Vagina (tissue), 2 donors: ENCODE measurements at places on chromosomes 12 and 14.
A peak's percentile ranks its signal among the peaks of the same experiment; 100 is the strongest.

DNA sequence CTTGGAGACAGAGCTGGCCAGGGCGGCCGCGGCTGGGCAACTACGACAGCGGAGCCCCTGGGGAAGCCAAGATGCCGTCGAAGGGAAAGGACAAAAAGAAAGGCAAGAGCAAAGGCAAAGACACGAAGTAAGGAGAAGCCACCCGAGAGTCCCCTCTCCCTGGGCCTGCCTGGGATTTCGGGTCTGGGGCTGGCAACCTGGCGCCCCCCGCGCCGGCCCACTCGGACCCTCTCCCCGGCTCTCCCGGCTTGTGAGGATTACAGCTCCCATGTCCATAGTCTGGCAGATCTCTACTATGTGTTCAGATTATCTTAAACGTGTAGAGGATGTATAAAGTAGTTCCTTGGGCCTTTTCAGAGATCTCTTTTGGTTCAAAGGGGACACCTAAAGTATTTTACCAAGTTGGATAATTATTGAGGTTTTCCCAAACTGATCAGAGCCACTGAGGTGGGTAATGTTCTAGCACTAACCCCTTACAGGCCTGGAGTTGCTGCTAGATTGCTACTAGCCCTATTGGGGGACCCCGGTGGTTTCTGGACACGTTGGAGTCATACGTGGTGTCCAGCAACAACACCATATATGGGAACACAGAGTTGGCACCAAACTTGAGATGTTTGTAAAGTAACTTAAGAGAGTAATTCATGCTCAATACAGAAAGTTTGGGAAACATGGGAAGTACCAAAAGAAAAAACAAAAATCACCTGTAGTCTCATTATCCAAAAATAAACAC lies 424 bp downstream of the BBOF1 start:
- peak; percentile 89 for DNase-seq

GRCh38 chr12:56683-57346 lies 9.8 kb upstream of the IQSEC3 start:
- DNase-seq, result no peak

DNA sequence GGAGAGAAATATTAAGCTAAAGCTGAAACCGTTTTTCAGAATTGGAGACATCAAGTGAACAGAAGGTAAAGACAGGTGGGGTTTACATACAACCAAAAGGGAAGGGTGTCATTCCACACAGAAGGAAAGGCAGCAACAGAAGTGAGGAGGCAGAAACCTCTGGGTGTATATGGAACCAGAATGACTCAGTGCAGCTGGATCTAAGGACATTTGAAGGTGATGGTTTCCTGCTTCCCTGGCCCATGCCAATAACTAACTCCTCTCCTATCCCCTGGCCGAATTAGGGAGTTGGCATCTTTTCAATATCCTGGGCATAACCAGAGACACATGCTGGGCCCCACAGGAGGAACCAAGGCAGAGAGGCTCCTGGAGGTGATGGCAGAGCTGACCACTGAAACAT lies 8.4 kb downstream of the NCKAP5L start:
- no peak for DNase-seq

DNA sequence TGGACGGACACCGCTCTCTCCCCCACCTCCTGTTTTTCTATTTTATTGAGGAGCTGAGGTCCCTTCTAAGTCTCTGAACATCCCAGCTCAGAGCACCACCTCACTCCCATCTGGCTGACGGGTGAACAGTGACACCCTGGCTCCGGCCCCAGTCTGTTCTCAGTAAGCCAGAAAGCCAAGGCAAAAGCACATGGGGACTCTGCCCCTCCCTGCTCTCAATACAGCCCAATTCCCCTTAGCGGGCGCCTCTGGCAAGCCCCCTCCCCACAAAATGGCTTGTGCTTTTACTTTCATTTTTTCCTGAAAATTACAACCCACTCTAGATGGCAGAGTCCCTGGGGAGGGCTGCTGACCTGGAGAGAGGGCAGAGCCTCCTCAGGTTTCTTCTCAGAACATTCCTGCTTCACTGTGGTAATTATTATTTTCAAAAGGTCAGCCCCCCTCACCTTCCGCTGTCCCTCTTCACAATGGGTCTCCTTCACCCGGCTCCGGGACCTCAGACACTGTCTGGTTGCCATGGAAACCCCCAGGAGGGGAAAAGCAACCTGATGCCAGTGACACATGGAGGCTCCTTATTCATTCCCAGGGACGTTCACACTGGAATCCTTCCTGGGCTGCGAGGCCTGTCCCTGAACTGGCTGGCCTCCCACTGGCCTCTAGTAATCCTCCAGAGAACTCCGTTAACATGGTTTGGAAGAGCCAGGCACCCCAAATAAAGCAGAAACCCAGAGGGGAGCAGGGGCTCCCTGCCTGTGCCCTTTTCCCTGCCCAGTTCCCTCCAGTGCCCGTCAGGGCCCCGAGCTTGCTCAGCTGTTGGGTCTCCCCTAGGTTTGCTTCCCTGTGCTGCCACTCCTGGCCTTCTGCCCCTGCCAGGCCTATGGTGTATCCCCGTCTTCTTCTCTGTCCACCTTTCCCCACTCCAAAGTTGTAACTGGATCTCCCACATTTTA lies 15.9 kb downstream of the COL2A1 start:
- DNase-seq, result no peak

- DNase-seq, result no peak
Observed at GRCh38 chr12:90963946-90964345, 9.0 kb upstream of the CCER1 start.

- DNase-seq, result no peak
Observed at GRCh38 chr14:93986955-93987354, 10.1 kb upstream of the CCDC197 start.

GRCh38 chr12:47862881-47863280 lies 41.9 kb downstream of the VDR start:
- no peak for DNase-seq

DNA sequence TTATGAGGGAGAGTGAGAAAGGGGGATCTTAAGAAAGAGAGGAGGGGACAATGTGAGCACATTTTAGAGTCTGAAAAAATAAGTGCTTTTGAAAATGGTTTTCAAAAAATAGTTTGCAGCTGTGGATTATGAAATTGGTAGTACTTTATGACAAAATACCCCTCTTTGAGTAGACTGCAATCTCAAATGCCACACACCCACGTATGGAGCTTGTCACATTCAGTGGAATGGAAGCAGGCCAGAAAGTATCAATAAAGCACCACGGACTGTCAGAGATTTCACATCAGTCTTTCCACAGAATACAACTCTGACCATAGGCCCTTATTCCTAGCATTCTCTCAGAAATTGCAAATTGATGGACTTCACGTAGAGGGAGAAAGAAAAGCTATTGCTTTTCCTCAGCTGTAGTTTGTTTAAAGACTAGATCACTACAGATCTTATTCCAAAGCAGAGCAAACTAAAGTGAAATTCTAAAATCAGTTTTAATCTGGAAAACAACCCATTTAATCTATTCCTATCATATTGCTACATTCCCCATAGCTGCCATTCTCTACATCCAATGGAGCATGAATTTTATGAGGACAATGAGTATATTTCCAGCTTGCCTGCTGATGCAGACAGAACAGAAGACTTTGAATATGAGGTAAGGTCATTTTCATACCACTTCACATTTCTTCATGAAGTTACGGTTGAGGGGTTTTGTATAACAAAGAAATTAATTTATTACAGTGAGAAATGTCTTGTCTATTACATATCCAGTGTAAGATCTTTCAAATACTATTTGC lies 321.3 kb downstream of the PDZRN4 start:
- DNase-seq, result no peak

GRCh38 chr12:124605150-124605882 lies 37.9 kb upstream of the NCOR2 start:
- DNase-seq, result no peak

GRCh38 chr14:69034612-69035262 lies 55.6 kb upstream of the ACTN1 start:
- no peak for DNase-seq

DNA sequence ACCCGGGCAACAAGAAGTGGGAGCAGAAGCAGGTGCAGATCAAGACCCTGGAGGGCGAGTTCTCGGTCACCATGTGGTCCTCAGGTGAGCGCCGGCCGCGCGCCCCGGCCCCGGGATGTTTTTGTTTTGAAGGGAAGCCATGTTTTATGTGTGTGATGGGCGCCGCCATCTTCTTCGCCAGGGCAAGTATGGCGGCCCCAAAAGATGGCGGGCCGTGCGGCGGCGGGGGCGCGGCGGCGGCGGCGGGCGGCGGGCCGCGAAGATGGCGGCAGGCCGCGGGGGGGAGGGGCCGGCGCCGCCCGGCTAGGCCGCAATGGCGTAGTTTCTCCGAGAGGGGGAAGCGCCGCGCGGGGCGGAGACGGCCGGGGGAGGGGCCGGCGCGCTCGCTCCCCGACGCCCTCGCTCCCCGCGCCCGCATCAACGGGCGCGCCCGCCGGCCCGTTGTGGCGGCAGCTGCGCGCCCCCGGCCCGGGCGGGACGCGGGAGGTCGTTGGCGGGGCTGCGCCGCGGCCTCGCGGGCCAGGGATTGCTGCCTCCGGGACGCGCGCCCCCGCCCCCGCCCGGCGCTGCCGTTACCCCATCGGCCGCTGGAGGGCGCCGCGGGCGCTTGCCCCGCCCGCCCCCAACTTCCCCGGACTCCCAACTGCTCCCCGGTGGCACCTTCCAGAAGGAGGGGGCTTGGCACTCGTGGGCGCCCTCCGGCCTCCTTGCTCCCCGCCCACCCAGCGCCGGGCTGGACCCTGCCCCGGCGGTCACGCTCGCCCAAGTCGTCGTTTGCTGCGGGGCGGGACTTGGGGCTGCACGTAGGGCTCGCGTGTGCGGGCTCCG lies 1.1 kb downstream of the YY1 start:
- no peak for DNase-seq

DNA sequence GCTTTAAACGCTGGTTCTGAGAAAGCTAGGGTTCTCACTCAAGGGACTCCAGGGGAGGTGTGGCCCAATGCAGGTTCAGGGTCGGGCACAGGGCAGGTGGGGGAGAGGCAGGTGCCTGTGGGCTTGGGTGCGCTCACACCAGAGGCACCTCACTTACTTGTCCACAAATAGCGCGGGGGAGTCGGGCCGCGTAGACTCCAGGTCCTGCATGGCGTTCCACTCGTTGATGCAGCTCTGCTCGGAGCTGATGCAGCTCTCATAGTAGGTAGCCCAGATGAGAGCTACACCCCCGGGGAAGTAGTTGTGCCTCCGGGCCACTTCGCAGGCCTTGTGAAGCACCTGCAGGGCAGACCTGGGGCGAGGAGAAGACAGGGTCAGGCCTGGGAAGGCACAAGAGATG lies 49.9 kb downstream of the SSH1 start:
- no peak for DNase-seq

GRCh38 chr12:104458694-104459367 lies 2.1 kb downstream of the CHST11 start:
- no peak for DNase-seq

DNA sequence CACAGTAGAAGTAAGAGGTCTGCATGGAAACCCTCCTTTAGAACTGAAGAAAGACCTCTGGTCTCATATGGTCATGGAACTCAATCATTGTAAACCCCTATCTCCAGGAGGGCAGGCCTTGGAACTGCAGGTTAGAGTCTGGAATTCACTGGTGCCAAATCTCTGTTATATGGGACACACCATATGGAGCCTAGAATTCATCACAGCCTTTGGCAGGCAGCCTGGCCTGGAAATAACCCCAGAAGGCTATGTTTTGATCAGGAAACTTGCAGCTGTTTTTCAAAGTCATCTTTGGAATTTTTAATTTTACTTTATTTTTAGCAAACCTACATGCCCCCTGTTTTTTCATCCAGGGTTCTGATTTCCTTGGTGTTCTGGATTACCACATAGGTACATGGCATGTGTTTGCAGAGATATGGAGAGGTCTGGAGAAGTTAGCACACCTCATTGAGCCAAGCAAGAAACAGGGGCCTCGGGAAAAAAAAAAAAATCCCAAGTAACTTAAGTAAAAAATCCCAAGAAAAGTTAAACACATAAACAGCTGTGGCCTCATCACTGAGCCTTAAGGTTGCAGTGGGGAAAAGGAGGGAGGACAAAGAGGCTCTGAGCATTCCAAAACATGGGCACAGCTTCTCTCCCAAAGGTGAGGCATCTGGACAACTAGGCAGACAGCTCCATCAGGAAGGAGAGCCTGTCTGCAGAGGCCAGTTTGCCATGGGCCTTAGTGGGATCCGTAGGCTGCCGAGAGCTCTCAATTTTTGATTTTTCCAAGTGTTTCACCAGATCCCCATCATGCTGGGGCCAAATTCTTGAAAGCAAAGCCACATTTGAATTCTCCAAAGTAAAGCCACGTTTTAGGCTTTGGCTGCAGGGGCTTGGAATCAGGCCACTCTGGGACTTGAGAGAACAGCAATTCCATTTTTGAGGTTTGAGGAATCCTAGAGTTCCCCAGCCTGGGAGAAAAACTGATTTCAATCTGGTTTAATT lies 339.6 kb upstream of the TBX3 start:
- no peak for DNase-seq

DNA sequence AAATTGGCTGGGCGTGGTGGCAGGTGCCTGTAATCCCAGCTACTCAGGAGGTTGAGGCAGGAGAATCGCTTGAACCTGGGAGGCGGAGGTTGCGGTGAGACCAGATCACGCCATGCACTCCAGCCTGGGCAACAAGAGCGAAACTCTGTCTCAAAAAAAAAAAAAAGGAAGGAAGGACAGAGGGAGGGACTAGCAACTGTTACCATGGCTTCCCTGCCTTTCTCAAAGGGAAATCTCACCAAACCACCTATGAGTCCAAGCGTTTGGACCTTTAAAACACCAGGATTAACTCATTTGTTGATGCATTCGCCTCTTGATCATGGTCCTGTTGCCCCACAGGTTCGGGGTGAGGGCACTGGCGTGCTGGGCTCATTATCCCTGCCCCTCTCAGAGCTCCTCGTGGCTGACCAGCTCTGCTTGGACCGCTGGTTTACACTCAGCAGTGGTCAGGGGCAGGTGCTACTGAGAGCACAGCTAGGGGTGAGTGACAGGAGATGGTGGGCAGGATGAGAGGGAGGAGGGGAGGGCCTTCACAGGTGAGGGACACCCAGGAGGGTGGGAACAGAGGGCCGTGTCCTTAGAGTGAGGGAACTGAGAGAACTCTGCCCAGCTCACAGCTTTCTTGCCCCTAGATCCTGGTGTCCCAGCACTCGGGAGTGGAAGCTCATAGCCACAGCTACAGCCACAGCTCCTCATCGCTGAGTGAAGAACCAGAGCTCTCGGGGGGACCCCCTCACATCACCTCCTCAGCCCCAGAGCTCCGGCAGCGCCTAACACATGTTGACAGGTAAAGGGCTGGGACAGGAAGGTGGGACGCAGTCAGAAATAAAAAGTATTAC lies 10.2 kb upstream of the MYL6B start:
- DNase-seq, result no peak
